NCI-H524 treated with DMSO at 0.1 percent for 48 hours (cell line): ENCODE measurements at places on chromosomes 11 and 22.

DNA sequence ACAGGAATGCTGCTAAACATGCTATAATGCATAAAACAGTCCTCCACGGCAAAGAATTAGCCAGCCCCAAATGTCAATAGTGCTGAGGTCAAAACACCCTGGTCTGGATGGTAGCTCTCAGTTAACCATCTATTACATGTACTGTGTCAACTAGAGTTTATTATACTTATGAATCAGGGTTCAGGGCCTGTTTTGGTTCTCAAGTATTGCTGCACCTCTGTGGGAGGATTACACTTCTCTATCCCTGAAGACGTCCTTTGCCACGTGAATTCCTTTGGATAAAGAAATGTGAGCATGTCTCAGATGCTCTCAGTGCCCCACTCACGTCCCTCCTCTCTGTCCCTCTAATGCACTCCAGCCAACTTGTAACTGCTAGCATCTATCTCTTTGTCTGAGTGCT is 53.4 kb downstream of the SLC1A2 start:
- DNase-seq = no peak

GRCh38 chr22:26477341-26477731 is 6.2 kb downstream of the HPS4 start:
- DNase-seq = no peak

GRCh38 chr22:24040946-24041345 is 29.8 kb downstream of the CABIN1 start:
- no peak for DNase-seq

DNA sequence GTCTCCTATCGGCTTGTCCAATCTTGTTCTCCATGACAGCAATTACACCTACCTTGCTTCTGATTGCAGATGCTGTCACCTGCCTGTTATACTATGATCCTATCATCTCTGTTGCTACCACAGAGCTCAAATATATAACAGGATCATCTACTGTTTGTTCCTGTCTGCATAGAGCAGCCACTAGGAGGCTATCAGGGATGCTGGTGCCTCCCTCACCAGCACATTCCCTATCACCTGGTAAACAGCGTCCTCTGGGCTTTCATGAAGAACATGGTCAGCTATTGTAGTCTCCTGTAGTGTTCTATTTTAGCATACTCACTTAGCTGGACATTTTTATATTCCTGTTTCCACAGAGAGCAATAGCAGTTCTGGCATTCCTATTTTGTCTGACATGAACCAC is 87.8 kb upstream of the FAT3 start:
- DNase-seq = no peak

DNA sequence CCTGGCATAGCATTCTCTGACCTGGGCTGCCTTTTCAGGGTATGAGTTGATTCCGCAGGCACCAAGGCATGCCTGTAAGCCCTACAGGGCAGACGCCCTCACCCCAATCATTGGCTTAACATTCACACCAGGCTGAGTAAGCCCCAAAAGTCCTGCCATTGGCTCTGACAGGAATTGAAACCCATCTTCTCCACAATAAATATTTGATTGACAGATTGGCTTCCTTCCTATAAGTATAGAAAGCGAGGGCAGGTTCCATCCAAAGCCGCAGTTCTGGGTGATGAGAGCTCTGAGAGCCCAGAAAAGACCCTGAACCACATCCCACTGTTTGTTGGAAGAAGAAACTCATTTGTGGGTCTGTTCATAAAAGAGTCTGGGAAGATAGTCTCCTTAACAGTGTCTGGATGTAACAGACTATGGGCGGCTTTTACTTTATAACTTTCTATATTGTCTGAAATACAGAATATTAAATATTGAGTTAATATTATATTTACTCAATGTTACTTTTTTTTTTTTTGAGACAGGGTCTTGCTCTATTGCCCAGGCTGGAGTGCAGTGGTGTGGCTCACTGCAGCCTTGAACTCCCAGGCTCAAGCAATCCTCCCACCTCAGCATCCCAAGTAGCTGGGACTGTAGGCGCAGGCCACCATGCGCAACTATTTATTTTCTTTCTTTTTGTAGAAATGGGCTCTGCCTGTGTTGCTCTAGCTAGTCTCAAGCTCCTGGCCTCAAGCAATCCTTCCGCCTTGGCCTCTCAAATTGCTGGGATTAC is 46.8 kb downstream of the FAM83F start:
- DNase-seq = no peak

- DNase-seq = no peak
These were observed at the start of gene KCNE3 for GRCh38 chr11:74466916-74467885. Gene KCNE3 (minus strand): TSS chr11:74467549. CDS start chr11:74457563, 9,986 bp downstream.
